ENCODE measurements at places on chromosomes 12 and 14.

DNA sequence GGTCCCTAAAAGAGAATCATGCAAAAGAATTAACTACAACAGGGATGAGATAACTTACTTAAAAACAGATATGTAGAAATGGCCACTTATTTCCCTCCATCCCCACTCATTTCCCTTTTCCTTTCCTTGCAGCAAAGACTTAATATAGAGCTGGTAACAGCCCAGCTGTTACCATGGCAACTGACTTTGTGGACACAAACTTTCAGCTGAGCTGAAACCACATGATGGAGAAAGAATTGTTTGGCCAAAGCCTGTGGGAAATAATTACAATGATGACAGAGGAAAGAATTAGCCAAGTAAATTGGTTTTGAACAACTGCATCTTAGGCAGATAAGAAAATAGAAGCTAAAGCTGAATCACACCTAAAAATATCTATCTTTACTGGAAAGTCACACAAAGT, 364.9 kb downstream of the GALC start:
- no peak for DNase-seq

DNA sequence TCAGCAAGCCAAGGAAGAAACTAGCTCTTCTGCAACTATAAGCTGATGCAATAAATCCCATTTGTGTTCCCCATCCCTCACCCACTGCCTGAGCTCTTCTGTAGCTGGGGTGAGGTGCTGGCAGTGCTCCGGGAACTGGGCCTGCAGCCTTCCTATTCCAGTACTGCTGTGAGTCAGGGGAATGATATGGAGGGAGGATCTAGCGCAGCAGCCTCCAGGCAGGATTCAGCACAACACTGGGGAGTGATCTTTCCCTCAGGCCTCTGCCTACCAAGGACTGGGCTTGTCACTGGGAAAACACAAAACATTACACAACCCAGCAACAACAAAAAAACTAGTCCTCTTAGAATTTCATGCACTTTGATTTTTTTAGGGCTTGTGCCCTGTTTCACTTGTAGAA, 58.7 kb downstream of the ST8SIA1 start:
- no peak for DNase-seq

DNA sequence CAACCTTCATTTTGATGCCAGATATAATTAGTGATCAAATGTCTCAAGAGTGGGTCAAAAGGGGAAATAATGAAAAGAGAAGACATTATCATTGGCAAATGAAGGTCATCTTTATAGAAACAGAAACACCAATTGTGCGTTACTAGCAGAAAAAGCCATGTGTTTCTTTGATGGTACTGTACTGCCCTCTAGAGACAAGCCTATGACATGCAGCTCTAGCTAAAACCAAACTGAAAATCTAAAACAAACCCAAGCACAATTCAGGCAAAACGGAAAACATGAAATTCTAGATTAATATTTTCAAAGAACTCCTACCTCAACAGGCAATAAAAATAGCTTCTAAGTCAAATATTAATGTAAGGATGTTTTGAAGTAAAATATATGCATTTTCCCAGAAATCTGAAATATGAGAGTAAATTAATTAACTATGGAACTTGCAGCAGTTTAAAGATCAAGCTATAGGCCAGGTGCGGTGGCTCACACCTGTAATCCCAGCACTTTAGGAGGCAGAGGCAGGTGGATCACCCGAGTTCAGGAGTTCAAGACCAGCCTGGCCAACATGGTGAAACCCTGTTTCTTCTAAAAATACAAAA, 115.4 kb downstream of the KLHL28 start:
- DNase-seq, result peak; percentile 23

DNA sequence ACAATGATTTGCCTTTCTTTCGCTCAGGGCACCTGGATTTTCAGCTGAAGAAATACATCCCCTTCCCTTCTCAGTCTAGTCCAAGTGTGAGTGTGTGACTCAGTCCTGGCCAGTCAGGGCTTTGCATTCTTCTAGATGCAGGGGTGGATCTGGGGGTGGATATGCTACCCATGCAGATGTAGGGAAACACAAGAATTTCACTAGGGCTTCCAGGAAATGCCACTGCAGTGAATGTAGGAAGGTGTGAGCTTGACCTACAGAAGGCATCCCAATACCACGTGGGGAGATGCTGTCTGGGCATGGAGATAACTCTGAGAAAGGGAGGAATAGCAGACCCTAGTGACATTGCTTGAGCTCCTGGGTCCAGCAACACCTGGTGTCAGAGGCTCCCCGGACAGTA, 404.2 kb downstream of the GLT1D1 start:
- DNase-seq, result no peak

- DNase-seq, result peak; percentile 80
These were observed 150.3 kb downstream of the TGFB3 start for GRCh38 chr14:75831455-75831854.

GRCh38 chr14:63982629-63983028, 129.8 kb downstream of the SYNE2 start:
- no peak for DNase-seq

- DNase-seq, result no peak
These were observed 96.2 kb downstream of the CIT start for GRCh38 chr12:119780786-119781434.

DNA sequence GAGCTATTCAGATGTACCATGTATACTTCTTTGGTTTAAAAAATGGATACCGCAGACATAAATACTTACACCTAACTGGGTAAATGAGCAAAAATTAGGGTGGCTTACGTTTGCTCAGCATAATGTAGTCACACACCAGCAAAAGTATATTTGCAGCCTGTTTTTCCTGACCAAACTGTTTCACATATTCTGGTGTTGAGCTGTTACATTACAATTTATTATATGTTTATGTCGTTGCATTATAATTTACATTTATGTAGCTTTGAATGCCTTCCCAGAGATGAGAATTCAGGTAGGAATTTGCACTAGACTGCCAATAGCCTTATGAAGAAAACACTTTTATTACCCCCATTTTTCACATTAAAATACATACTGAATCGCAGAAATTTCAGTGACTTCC, 183.3 kb downstream of the PTPRO start:
- no peak for DNase-seq

DNA sequence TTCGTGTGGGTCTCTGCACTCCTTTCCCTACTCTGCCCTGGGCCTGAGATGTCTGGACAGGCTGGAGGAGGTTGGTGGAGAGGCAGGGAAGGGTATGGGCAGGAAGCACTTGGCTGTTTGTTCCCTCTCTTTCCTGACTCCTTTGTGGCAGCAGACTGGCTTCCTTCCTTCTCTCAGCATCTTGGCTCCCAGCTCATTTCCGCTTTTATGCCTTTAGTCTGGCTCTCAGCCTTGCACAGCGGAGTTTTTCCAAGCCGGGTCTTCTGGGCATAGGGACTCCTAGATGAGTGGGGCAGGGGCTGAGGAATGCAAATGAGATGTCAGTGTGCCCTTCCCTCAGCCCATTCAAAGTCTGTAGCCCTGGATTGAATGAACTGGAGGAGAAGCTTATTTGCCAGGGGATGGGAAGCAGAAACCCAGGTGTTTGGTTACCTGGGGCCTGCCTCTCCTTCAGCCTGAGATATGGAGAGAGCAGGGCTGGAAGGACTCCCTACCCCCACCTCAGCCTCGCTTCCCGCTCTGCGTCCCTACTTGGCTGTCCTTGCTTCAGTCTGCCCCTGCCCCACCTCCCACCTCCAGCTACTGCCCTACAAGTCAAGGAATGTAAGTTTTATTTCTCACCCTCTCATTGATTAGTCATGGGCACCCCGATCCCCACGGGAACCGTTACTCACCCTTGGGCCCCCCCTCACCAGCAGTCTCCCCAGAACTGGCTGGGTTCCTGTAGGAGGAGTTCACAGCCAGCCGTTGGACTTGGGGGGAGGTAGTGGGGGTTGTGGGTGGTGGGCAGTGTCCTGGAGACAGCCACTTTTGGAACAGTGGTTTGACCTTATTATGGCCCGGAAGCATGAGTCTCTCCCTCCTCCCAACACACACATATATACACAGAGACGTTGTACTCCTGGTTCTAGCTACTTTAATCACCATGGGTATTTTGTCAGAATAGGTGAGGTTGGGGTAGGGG, 9.3 kb upstream of the ITGA5 start:
- DNase-seq, result peak; percentile 84

- DNase-seq, result no peak
These were observed 111.4 kb downstream of the CRACR2A start for GRCh38 chr12:3641428-3642018.

- DNase-seq, result no peak
These were observed 174.1 kb upstream of the PRICKLE1 start for GRCh38 chr12:42763682-42764081.

- no peak for DNase-seq
These were observed 270.8 kb upstream of the BTG1 start for GRCh38 chr12:92416385-92416812.

DNA sequence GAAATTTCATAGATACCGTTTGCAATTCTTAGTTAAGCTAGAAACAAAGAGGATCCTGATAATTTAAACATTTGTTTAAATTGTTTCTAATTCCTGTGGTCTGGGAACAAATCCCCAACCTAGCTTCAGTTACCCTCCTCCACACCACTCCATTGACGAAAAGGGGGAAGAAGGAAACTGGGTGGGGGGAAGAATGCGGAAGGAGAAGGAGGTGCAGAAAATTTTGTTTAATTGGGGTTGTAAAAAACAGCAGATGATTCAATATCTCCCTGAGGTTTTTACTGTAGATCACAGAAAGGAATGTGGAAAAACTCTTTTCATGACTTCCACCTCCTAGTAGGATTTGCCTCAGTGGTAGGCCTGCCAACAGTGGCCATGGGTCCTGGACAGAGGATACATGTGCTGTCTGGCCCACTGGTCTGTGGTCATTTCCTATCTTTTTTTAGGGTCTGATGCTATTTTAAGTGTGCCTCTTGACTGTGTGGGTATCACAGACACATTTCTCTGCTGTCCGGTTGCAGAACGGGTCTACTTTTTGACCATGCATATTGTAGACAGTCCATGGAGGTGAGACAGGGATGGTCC, 122.9 kb upstream of the PCED1B start:
- DNase-seq, result no peak

DNA sequence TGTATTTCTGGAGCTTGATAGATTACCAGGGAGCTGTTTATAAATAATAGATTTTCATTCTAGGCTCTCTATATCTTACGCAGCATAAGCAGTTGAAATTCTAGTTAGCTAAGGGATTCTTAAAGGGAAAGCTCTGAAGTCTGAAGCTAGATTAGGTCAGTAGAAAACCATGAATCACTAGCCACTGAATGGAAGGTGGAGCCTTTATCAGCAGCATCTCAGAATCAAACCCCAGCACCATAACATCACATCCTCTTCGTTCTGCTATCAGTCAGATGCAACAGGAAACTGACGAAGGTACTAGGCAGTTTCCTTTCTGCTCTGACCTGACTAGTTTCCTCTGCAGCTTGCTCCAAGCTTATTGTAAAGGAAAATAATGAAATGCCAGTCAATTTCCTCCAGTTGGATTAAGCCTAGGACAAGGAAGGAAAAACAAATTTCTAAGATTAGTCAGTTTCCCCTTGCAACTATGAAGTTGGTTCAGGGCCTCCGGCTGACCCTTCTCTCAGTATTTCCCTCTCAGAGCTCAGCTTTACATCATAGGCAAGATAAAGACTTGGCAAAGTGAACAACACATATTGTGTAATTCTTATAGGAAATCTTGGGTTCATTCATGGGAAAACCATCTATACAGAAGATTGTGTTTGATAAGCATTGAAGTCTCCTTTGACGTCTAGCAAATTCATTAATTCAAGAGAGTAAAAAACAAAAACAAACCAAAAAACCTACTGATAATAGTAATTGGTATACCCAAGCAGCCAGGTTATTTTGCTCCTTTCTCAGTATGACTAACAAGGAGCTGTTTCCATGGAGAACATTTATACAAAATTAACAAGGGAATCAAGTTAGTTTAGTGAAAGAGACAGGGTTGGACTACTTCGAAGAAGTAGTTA, 43.4 kb upstream of the CFAP54 start:
- DNase-seq, result no peak

DNA sequence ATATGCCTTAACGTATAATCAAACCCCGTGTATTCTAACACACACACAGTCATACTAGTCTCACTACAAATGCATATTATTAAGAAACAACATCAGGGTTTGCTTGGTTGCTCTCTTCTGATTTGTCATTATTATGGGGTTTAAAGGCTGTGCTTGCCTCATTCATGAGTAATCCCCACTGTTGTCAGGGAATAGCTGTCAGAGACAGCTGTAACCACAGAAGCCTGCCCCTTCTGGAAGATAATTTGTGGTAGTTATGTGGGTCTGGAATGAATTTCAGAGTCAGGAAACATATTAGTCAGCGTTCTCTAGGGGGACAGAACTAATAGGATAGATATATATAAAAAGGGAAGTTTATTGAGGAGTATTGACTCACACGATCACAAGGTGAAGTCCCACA, 456.9 kb upstream of the TMEM132C start:
- no peak for DNase-seq

DNA sequence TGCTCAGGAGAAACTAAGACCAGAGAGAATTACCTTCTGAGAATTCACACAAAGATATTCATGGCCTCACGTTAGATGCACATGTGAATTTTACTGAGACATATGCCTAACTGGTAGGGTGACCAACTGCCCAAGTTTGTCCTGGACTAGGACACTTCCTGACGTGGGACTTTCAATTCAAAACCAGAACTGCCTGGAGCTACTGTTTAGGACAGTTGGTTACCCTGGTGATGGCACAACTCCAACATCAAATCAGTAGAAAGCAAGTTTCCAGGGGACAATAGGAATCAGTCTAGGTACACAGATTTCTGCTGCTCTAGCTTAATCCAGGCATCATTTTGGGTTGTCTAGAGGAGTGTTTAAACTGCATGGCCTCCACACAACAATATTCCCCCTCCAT, 178.7 kb downstream of the GXYLT1 start:
- DNase-seq, result no peak

DNA sequence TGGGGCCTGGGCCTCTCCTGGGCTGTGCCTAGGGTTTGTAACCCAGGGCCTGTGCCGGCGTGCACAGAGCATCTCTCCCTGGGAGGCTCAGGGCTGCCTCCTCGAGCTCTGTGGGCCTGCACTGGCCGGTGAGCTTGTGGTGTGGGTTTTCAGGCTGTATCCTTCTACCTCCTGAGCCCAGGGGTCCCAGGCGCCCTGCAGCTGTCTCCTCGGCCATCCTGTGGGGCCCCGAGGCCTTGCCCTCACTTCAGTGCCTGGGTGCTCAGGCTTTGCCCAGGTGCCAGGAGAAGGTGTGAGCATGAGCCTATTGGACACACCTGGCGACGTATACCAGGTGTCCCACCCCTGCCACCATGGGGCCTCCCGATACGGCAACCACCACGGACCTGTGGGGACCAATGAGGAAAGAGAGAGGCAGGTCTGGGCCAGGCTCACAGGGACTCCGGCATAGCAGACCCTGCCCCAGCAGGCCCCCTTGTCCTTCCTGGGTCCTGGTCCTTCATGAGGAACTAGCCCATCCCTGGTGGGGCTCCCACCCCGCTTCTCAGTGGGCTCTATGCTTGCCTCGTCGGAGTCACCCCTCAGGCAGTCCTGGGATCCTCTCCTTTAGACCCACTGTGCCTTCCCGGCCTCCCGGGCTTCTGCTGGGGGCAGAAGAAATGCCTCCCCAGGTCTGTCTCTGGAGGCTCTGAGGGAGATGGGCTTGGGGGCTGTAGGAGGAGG, 400.2 kb downstream of the TMEM121 start:
- no peak for DNase-seq

DNA sequence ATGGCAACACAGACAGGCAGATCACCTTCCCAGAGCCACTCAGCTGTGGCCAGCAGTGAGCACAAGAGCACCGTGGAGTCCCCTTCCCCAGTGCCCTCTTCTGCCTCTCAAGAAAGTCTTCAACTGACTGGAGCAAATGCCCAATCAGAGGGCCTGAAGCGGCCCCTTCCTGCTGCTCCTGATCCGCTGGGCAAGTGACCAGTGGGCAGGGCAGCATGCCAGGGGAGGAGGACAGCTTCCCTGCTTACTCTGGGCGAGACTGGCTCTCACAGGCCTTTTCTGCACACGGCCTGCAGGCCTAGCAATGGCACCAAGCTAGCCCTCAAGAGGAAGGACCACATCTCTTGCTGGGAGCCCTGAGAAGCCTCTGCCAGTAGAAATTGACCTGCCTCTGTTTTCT, 890 bp downstream of the KRT71 start:
- no peak for DNase-seq
